ENCODE measurements at places on chromosomes 1 and 21.

- no peak for DNase-seq
These were observed 124.7 kb downstream of the TYW3 start for GRCh38 chr1:74857676-74858075.

DNA sequence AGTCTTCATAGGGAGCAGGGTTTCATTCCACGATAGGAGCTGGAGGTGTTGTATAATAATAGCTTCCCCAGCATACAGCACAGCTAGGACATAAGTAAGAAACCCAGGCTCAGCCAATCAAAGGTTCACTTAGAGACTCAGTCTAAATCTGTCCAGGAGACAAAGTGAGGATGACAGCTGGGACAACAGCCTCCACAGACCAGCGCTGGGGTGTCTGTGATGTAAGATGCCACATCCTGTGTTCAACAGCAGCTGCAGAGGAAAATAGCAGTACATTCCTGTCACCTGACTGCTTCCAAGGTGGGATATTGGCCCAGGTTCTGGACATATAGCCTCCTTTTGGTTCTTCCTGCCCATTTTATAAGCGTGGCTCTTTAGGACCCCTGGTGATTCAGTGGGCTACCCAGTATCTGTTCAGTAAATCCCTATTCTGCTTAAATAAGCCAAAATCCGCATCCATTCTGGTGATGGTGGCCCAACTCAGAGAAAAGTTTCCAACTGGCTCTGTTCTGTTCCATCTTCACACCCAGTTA lies 176.8 kb upstream of the SYT6 start:
- DNase-seq, result no peak

GRCh38 chr1:111813440-111814304 lies 58.0 kb downstream of the DDX20 start:
- no peak for DNase-seq

DNA sequence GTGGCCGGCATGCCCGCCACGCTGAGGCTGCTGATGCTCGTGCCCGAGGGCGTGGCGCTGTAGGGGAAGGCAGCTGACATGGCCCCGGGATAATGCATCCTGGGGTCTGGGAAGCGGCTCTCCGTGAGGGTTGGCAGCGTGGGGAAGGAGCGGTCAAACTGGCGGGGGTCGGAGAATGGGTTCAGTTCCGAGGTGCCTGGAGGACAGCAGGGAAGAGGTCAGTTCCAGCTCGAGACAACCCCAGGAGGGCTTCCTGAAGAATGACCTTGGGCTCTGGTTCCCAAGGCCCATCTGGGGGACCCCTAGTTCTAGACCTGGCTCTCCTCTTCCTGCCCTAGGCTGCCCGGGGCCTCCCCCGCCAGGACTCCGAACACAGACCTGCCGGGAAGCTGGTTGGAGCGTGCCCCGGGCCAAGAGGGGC lies 27.6 kb downstream of the RUNX3 start:
- no peak for DNase-seq

DNA sequence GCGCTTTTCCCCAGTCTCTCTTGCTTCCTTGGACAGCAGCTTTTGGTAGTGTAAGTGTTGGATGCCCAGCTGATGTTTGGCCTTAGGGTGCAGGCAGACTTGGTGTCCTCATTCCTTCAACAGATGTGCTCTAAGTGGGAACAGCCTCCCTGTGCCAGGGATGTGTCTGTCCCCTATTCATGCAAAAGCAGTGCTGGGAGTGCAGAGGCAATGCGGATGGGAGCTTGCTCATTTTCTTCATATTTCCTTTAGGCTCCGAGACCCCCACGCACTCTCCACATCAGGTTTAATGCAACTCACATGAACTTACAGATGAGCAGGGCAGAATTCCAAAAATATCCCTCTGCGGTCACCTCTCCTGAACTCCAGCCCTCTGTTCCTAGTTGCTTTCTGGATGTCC lies 96.1 kb downstream of the IER5 start:
- DNase-seq, result no peak

GRCh38 chr1:216032961-216033614 lies 390.2 kb downstream of the USH2A start:
- no peak for DNase-seq

- no peak for DNase-seq
These were observed 80.1 kb downstream of the LMO4 start for GRCh38 chr1:87408665-87409248.

DNA sequence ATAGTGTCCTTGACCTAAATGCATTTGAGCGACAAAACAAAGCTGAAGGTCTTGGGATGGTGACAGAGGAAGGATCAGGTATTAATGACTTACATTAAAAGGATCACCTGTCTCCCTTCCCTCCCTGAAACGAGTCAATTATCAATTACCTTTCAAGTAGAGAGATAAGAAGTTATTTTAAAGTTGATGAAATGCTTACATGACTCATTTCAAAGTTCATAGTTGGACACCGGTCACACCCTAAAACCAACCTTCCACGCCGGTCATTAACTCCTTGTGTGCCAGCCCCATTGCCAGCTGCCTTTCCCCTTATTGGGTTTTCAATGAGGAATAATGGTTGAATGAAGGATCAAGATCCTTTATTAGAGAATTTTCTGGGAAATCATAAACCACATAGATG lies 129.8 kb downstream of the ZP4 start:
- no peak for DNase-seq

GRCh38 chr1:158818975-158819431 lies 12.1 kb upstream of the MNDA start:
- DNase-seq, result no peak

DNA sequence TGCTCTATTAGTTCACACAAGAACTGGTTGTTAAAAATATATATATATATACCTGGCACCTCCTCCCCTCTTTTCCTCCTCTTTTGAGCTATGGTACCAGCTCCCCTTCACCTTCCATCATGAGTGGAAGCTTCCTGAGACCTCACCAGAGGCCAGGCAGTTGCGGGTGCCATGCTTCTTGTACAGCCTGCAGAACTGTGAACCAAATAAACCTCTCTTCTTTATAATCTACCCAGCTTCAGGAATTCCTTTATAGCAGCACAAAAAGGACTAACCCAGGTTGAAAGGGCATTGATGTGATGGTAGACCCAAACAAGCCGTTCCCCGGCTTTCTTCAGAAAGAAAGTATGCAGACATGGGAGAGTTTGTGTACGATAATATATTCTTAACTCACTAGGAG lies 14.9 kb downstream of the RSPH1 start:
- no peak for DNase-seq

DNA sequence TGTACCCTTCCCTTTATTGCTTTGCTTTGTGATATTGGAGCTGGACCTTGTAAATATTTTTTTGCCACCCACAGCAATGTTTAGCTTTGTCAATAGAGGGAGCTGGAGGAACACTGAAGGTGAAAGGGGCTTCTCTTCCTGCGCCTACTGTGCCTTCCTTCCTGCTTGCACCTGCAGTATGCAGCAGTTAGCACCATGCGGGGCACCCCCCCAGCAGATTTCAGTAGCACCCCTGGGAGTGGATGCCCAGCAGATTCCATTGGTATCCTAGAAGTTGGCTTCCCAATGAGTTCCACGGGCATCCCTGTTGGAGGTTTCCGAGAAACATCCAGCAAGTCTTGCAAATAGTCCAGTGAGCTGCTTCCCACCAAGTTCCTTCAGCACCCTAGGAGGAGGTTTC lies 25.6 kb downstream of the S100A10 start:
- no peak for DNase-seq

DNA sequence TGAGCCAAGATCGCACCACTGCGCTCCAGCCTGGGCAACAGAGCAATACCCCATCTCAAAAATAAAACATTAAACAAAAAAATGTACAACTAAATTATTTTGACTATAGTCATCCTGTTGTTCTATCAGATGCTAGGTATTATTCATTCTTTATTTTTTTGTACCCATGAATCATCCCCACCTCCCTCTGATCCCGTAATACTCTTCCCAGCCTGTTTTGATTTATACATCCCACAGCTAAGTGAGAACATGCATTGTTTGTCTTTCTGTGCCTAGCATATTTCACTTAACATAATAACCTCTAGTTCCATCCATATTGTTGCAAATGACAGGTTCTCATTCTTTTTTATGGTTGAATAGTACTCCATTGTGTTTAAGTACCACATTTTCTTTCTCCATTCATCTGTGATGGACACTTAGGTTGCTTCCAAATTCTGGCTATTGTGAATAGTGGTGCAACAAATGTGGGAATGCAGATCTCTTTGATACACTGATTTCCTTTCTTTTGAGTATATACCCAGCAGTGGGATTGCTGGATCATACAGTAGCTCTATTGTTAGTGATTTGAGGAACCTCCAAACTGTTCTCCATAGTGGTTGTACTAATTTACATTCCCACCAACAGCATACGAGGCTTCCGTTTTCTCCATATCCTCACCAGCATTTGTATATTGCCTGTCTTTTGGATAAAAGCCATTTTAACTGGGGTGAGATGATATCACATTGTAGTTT lies 84.4 kb downstream of the MACF1 start:
- no peak for DNase-seq

DNA sequence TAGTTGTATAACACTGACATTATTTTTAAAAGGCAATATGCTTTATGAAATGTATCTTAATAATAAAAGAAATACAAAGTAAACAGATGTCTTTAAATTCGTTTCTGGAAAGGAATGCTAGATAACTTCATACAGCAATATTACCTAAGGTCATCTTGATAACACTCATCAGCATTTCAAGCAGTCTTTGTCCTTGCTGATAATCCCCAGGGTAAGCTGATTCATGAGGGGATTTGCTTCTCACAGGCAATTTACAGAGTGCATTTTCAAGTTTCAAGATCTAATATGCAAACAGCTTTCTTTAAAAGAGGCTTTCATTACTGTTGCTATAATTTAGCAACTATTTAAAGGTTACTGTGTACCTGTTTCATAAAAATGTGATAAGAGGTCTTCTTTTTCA lies 75.2 kb upstream of the NEK2 start:
- no peak for DNase-seq

GRCh38 chr21:42172596-42173483 lies 46.1 kb upstream of the ABCG1 start:
- DNase-seq, result no peak

DNA sequence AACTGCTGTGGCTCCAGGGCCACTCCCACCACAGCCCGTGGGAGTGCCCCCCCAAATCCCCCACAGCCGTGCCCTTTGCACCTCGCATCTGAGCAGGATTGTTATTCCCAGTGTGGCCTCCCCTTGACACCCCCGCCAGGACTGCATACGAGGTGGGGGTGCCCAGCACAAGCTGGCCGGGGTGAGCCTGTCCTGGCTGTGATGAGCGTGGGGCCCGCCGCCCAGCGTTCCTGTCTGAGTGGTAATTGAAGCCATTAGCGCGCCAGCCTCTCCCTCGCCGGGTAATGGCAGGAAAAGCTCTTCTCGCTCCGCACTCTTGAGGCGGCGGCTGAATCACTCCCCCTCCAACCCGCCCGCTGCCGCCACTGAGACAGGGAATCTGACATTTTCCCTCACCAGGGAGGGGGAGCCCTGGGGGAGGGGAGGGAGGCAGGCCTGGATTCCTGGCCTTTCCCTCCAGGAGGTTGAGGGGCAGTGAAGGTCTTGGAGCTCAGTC lies 27.7 kb downstream of the PTPRF start:
- DNase-seq, result no peak

DNA sequence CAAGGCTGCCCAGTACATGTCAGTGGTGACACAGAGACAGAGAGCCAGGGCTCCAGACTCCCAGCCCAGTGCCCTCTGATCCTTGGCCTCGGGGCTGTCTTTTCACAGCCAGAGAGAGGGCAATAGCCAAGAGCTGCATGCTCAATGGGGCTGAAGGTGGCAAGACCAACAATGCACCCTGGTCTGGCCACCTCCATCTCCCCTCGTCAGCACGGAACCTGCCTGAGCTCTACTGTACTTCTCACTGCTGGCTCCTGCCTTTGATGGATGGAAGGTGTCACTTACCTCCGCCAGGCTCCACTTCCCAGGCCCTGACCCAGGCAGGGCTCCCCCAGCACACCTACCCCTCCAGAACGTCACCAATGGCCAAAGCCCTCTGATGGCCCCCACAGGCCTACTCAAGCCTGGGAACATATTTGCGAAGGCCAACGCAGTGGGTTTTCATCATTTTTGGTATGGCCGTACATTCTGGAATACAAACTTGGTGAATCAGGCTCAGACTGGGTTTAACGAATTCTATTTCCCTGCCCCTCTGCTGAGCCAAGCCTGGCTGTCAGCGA lies 88.1 kb downstream of the DMRTB1 start:
- no peak for DNase-seq

- DNase-seq, result no peak
These were observed 19.7 kb upstream of the ATP1B1 start for GRCh38 chr1:169086603-169087455.

DNA sequence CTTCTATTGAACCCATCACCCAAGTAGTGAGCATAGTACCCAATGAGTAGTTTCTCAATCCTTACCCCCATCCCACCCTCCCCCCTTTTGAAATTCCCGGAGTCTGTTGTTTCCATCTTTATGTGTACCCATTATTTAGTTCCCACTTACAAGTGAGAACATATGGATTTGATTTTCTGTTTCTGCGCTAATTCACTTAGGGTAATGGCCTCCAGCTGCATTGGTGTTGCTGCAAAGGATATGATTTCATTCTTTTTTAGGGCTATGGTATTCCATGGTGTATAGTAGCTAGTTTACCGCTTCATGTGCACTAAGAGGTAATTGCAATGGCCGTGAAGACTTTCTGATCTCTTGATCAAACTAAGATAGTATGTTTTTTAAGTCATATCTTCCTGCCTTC lies 107.5 kb upstream of the SERTAD4 start:
- DNase-seq, result peak; percentile 42

Data from fibroblast of the conjunctiva (primary cell).